ENCODE measurements at places on chromosomes 16 and 17.

DNA sequence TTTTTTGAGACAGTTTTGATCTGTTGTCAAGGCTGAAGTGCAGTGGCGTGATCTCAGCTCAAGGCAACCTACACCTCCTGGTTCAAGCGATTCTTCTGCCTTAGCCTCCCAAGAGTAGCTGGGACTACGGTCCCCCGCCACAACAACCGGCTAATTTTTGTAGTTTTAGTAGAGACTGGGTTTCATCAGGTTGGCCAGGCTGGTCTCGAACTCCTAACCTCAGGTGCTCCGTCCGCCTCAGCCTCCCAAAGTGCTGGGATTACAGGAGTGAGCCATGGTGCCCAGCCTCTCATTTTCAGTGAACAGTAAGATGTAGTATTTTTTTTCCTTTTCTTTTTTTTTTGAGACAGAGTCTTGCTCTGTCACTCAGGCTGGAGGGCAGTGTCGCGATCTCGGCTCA is 7.8 kb downstream of the SUMO2 start:
- no peak for DNase-seq

- peak; percentile 68 for DNase-seq
Measured at GRCh38 chr16:73268366-73268993, 220.6 kb upstream of the ZFHX3 start.

- no peak for DNase-seq
Measured at GRCh38 chr16:78227855-78228254, 128.4 kb downstream of the WWOX start.

- no peak for DNase-seq
Measured at GRCh38 chr17:77529328-77529650, 388.5 kb downstream of the SEC14L1 start.

GRCh38 chr16:4904942-4905615 is 31.9 kb downstream of the PPL start:
- DNase-seq = no peak

- DNase-seq = no peak
Measured at GRCh38 chr17:82400830-82401229, 17.3 kb upstream of the HEXD start.

All from NCI-H446 (cell line).